Inflammatory macrophage treated with lipopolysaccharide for 1 hour (primary cell): ENCODE measurements at places on chromosomes 1 and 21.

DNA sequence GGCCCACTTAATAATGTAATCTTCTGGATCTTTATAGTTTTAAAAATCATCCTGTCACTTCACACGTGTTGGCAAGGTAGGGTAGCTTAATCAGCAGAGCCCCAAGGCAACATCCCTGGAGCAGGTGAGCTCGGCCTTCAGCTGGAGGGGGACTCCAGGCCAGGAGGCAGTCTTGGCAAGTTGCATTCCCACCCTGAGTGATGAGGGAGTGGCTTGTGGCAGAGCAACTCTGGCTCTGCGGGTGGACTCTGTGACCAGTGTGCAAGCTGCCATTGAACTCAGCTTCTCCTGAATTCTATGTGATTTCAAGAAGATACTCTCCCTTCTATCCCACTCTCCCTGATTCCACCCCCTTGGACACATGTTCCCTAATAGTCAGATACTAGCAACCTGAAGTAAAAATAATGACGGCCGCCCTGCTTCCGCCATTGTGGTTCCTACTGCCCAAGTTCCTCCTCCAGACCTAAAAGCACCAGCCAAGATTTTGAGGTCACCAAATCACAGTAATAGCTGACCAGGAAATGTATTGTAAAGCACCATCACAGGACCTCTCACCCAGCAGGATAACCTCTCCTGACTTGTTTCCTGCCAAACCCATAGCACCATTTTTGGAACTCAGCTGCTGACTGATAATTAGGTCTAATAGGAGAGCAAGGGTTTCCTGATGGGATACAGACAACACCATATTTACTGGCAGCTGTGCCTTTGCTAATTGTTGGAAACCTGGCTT, 11.5 kb upstream of the LYST start:
- peak; percentile 76 for DNase-seq

DNA sequence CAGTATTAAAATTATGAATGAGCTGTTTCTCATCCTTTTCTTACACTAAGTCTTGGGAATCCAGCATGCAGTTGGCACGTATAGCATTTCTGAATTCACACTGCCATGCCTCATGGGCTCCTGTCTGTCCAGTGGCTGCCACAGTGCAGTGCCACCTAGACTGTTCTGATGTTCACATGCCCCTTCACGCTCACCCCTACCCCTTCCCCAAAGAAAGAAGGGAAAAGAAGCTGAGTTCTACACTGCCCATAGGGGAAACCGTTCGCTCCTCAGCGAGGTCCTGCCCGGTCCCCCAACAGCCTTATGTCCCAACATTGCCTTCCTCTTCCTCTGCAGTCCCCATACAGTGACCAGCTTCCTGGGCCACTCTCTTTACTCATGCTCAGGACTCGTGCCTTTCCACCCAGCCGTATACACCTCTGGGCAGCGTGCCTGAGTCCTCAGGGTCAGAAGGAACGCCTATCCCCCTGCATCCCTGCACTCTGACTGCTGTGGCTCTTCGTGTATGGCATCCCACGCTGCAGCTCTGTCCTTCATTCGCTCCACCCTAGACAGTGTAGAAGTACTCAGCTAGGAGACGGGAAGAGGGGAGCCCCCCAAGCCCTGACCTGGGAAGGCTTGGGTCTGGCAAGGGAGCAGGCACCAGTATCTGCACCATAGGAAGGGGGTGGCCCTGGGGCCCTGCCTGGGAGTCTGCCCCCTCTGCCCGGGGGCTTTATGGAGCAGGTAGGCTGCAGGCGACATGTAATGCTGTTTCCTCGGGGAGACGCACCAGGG, 24.1 kb upstream of the ARF1 start:
- DNase-seq: no peak

GRCh38 chr1:176111835-176112234, 95.3 kb downstream of the COP1 start:
- no peak for DNase-seq

DNA sequence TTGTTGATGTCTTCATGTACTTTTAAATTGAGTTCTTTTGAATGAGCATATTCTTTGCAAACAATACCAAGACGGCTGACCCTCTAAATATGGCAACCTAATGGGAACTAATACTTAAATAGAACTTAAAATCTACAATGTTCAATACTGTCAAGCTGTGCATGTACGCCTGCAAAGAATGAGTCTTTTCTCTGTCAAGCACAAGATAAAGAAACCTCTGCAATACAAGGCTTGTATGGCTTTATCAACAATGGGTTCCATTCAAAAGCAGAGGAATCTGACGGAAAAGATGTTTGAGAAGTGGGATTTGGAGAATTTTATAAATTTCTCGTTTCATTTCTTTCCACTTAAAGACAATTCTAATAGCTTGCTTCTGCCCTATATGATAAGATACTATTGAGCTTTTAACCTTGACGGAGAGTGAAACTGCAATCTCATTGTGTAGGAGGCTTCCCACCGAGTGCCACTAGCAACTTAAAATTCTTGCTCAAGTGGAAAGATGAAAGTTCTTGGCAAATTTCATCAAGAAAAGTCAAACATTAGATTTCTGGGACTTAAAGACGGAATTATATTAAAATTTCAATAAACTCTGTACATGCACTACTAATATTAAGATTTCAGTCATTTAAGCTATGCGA, 119.8 kb downstream of the RGS21 start:
- DNase-seq: no peak

DNA sequence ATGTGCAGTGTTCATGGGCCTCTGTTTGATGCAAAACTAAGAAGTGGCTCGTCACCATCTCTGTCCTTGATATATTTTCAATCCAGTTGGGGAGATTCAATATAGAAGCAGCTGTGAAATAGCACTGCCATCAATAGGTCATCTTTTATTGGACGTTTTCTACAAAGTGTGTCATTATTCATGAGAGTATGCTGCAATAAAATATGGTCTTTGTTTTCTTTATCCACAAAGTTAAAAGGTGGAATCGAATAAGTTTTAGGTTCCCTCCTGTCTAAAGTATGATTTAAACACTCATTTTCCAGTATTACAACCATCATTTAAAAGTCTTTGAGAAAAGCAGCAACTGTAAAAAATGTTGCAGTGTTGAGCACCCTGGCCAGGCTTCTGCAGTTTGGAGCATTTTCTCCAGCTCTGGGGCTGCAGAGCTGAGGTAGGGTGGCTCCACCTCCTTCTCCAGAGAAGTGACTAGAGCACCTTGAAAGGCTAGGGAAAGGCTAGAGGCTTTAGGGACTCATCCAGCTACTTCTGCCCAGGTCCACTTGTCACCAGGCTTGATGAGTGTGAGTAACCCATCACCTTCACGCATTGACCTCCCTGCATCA, 56.5 kb upstream of the DNAH14 start:
- no peak for DNase-seq

GRCh38 chr21:26013970-26014369, 156.6 kb downstream of the APP start:
- DNase-seq: no peak

DNA sequence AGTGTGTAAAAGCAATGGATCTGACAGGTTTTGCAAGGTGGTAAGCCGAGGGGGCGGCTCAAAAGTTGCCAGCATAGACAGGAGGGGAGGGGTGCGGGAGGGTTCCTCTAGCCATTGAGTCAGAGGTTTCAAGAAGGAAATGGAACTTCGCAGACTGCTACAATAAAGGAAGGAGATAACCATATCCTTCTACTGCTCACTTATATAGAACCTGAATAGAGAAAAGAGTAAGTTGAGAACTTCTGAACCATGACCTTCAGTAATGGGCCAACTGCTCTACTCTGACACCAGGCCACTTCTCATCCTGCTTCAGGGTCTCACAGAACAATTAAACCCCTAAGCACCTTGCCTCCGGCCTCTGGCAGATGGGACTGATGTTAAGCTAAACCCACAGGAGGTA, 26.3 kb upstream of the BCAR3 start:
- peak; percentile 42 for DNase-seq

DNA sequence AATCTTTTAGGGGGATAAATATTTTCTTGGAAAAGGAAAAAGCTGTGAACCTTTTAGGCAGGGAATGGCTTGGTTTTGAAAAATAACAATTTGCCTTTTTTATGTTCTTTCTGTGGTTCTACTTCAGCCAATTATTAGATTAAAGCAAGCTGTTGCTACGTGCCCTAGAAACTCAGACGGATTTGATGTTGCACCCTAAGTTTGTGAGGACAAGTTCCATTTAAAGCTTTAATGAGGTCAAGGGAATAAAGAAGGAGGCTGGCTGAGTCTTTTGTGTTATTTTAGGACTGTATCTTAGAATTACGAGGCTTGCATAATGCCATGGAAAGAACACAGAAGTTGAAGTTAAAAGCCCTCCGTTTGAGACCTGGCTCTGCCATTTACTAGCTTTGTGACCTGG, 216.9 kb downstream of the NUF2 start:
- no peak for DNase-seq

DNA sequence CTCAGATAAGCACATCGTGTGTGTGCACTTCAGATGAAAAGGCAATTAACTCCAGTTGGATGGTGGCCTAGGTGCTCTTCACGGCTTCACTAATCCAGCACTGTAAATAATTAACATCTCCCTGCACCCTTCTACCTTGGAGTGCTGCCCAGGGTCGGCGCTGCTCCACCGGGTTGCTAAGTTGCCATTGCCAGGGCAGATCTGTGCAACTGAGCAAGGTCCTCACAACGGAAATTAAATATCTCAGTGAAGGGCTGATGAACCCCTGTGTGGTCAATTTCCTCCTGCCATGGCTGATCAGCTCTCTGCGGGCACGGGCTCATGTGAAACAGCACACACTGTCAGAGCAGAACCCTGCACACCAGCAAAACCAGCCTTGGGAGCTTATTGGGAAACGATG, 63.2 kb downstream of the SYDE2 start:
- DNase-seq: no peak

- DNase-seq: no peak
These were observed 78.3 kb downstream of the SLC45A1 start for GRCh38 chr1:8396083-8396785.

DNA sequence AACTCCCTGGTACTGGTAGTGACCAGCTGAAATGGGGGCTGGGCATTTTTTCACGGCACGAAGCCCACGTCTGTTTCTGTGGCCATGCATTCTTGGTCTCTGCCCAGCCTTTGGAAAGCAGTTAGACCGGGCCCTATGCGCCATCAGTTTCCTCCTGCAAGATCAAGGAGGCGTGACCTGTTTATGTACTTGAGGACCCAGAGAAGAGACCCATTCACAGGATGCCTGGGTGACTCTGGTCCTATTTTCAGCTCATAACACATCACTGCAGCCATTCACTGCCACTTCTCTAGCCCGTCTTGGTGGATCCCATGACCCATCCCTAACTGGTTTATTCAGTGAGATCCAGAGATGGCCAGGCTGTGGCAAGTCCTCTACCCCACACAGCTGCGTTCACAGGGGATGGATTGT, 70.4 kb downstream of the SPSB1 start:
- DNase-seq: no peak

DNA sequence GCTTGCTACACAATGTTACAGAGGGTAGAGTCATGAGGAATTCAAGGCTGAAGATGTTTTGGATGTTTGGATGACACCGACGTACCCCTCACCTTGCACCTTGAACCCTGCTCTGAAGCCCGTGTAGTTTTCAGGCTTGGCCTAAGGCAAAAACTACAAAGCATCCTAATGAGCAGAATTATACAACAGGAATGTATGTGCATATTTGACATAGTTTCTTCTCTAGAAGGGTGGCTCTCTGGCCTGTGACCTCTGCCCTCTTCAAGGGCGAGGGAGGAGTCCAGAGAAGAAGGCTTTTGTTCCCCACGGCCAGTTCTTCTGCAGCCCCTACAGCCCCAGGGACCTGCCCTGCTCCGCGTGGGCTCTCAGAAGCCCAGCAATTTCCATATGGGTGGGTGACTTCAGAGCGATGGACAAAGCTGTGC, 43.3 kb downstream of the L1TD1 start:
- DNase-seq: no peak

DNA sequence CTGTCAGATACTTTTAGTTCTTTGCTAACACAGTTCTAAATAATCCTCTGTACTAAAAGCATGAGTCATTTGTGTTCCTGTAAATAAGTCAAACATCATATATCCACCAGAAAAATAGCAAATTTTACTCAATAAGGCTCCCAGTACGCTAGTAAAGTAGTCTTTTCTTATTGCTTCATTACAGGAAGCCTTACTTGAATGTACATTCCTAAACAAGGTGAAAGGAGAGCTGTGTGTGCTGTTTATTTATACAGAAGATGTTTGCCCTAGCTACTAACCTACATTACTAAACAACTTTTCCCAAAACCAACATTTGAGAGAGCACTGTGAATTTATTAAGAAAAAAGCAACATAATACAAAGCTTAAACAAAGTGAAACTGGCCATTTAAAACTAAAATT, 52.0 kb downstream of the ZNHIT6 start:
- DNase-seq: no peak

DNA sequence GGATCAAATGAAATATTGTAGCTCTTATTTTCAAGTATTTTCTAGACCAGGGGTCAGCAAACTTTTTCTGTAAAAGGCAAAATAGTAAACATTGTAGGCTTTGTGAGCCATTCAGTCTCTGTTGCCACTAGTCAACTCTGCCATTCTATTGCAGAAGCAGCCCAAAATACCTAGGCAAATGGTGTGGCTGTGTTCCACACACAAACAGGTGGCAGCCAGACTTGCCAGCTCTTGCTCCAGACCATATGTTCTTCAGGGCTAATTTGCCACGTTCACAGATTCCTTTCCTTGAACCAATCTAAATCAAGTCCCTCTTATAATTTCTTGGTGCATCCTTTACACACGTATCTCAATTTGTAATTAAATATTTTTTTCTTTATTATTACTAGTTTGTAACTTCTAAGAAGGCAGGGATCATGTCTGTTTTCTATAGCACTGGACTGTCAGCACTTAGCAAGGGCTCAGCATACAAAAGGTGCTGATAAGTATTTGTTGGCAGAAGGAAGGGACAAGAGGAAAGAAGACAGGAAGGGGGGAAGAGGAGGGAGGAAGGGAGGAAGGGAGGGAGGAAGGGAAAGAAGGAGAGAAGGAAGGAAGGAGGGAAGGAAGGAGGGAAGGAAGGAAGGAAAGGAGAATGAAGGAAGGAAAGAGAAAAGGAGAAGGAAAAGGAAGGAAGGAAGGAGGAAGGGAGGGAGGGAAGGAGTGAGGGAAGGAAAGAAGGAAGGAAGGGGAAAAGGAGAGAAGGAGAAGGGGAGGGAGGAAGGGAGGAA, 106.5 kb upstream of the EDEM3 start:
- DNase-seq: no peak

GRCh38 chr1:8590721-8591351, 226.6 kb downstream of the RERE start:
- no peak for DNase-seq

DNA sequence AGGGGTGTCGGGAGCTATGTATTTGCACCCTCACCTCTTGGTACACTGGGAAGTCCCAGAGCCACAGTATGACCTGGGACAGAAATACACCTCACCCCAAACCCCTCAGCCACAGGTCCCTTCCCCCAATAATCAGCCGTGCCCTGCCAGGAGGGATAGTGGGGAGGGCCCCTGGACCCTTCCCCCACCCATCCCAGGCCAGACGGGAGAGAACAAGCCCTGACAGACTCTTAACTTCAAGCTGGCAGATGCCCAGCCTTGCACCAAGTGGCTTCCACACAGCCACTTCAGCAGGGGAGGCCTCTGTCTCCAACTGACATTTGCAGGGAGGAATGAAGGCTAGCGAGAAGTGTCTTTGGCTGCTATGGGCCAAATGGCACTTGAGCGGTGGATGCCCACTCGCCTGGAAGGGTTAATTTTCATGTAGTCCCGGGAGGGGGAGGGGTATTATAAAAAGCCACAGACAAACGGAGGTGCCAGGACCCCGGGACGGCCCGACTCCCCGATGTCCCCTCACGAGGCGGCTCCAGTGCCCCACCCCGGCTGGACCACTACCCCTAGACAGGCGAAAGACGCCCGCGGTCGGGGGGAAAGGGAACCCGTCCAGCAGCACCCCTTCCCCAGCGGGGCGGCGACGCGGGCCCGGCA, 495 bp downstream of the SYNC start:
- no peak for DNase-seq

- no peak for DNase-seq
These were observed 32.0 kb upstream of the EDARADD start for GRCh38 chr1:236361909-236362590.
